ENCODE measurements at places on chromosomes 12 and 14.

GRCh38 chr14:93893661-93894261 is 33.4 kb upstream of the FAM181A start:
- no peak for DNase-seq

DNA sequence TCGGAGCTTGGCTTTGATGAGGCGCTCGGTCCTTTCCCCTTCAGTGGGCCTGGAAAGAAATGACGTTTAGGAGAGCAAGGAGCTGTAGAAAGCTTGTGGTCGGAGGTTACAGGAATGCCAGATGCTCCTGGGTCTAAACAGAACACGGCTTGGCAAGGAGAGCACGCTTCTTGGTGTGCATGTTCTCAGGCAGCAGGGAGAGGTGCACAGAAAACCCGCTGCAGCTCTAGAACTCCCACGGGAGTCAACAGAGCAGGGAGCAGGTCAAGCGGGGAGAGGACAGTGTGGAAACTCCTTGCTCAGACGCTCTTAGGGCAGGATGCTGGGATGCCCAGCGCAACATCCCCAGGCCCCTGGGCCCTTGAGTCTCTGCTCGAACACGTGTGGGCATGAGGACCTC is 51.0 kb downstream of the SSH1 start:
- no peak for DNase-seq

DNA sequence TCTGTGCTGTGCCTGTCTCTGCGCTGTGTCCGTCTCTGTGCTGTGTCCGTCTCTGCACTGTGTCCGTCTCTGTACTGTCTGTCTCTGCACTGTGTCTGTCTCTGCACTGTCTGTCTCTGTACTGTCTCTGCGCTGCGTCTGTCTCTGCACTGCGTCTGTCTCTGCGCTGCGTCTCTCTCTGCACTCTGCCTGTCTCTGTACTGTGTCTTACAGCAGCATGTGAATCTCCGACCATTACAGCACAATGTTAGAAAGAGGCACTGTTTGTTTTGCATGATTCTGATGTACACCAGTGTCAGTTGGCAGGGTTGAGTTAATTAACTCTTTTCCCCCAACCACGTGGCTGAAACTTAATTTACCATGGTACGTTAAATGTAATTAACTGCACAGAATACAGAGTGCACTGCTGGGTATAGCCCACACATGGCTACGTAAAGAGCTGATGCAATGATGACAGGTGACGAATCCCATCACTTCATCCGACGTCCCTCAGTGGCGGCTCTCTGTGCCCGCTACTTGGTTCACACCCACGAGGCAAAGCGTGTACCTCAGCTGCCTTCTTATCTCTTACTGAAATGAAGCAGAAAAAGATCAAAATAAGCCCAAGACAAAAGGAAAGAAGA is 127.7 kb upstream of the SFSWAP start:
- no peak for DNase-seq

- DNase-seq, result no peak
Observed at GRCh38 chr12:19411234-19412204, 27.8 kb upstream of the AEBP2 start.

DNA sequence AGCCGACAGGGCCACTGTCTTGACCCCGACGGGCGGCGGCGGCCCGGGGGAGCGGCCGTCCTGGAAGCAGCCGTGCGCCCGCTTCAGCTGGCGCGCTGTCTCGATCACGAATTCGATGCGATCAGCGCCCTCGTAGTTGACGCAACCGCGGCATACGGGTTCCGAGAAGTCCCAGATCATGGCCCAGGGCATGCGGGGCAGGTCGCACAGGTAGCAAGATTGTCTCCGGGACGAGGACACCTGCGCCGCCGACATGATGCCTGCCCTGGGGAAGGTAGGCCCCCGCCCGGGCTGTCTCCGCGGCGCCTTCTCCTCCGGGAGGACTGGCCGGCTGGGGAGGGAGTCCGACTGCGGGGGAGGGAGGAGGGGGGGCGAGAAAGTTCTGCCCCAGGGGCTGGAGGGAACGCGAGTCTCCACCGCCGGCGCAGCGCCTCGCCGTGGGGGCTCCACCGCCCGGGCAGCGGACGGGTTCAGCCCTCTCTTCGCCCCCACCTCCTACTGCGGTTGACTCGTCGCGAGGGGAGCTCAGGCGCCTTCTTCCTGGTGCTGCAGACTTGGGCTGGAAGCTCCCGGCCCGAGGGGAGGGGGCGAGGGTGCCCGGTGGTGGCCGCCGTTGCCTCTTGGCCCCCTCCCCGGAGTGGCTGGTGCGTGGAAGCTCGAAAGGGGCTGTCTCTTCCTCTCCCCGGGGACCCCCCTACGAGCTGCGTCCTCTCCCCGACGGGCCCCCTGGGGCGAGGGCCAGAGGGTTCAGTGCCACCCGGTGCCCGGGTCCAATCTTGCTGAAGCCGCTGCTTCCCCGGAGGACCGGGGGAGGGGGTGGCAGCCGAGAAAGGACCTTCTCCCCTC is 747 bp downstream of the IRF2BPL start:
- DNase-seq, result peak; percentile 74

- no peak for DNase-seq
Observed at GRCh38 chr14:103611215-103611614, 17.8 kb upstream of the KLC1 start.

- no peak for DNase-seq
Observed at GRCh38 chr14:65704437-65704836, 291.9 kb downstream of the FUT8 start.

- no peak for DNase-seq
Observed at GRCh38 chr12:84726780-84727179, 185.8 kb downstream of the SLC6A15 start.

GRCh38 chr14:69811868-69812252 is 14.8 kb upstream of the SLC10A1 start:
- no peak for DNase-seq

GRCh38 chr12:4768341-4768740 is 48.1 kb downstream of the GALNT8 start:
- no peak for DNase-seq
